ENCODE measurements at places on chromosomes 6 and 20.
A peak's percentile ranks its signal among the peaks of the same experiment; 100 is the strongest.

DNA sequence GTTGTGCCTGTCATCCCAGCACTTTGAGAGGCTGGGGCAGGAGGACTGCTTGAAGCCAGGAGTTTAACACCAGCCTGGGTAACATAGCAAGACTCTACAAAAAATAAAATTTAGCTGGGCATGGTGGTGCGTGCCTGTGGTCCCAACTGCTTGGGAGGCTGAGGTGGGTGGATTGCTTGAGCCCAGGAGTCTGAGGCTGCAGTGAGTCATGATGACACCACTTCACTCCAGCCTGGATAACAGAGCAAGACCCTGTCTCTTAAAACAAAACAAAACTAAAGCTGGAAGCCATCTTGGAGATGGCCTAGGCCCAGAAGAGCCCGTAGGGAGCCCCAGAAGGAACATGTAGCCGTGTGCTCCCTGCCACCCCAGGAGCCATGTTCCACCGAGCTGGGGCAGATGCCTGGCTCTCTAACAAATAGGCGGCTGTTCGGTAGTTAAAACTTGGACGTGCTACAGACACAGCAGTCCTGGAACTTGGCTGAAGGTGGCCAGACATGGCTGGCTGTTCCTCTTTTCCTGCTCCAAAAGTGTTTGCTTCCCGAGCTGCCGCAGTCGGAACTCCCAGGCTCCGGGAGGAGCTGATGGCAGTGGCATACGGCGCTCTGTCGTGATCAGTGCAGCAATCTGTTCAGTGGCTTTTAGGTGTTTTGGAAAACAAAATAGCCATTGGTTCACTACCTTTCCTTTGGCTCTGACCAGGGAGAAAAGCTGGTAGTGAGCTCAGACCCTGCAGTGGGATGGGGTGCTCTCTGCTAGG, 37.0 kb downstream of the DYNLT1 start:
- no peak for DNase-seq

DNA sequence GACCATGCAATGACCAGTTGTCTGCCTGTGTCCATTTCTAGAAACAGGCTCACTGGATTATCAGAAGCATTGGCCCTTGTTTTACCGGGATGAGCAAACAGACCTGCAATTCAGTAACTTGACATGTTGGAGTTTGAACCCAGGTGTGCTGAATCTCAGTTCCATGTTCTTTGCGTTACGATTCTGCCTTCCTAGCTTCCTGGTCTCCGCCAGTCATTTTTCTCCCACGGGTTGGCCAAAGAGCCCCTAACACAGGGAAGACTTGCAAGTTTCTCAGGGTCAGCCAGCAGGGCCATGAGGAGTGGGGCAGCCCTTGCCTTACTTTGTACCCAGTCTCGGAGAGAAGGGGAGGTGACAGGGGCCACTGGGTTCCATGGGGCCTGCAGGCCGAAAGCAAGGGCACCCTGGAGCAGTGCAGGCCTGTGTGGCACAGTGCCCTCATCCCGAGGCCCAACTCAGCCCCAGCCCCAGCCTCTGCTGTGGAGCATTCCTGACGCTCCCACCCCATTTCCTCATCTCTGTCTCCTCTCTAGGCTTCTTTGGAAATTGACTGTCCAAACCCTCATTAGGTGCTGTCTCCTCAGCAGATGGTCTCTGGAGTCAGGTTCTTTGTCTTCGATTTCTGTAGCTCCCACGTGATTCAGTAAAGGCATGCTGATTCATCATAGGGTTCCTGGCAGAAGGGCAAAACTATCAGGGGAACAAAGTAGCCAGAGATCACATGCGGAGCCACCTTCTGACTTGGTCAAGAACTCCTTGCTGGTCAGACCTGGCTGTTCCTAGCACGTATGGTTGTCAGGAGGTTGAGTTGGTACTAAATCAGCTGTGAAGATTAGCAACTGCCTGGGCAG, 23.6 kb downstream of the CDS2 start:
- DNase-seq = no peak

DNA sequence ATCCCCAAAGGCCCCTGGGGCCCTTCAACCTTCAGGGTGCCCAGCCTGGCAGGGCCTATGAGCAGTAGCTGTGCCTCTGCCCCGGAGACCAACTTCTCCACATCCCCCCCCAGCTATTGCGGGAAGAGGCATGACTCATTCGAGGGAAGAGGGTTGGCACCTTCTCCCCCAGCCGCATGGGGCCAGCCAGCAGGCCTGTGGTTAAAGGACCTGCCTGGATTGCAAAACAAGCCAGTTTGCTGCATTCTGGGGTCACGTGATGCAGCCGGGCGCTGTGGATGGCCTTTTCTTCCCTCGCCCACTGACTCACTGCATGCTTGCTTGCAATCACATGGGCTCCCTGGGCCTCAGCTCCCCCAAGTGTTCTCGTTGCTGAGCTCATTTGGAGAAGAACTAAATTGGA, 182.5 kb downstream of the MAFB start:
- peak; percentile 95 for DNase-seq

DNA sequence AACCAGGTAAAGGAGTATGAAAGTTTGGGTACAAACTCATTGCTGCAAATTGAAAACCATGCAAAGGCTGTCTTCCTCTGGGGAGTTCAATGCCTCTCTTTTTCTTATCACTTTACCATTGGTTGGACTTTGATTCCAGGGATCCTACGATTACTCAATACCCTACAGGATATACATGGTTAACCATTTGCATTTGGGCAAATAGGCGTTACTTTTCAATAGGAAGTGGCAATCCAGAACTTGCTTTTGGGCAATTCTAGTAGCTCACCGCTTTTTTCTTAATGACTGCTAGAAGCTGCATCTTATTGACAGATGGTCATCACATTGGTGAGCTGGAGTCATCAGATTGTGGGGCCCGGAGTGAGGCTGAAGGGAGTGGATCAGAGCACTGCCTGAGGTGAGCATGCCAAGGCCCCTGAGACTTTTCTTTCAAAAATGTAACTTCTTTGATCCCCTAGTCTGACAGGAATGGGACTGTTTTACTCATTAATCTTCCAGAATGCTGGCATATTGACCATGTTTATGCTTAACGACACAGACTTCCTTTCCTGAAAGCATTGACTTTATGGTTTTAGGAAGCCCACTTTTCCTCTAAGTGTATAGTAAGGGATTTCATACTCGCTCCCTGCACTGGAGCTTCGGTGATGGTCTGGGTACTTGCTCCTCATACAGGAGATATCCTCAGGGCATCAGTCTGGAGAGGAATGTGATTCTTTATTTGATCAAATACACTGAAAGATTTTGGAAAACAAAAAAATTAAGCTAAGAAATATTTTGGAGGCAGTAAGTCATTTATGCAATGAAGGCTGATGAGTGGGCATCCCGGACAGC, at the start of gene CCR6:
CCR6 (plus strand) TSS at position 270 of the 831 bp plus-strand sequence. CDS start 13,039 bp downstream, outside the sequence.
- no peak for DNase-seq

DNA sequence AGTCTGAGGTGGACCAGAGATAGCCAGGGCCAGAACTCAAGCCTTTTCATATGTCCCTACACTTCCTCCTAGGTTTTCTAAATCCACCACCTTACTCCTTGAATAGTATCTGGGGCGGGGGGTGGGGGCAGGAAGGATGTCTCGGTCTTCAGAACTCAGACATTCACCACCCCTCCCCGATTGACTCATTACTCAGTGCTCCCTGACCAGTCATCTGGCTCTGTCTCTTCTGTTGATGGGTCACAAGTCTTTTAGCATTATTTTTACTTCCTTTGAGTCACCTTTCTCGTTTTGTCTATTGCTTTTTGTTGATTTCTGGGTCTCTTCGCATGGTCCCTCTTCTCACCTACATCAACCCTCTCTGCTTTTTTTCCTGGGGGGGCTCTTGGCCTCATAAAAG, 23.3 kb downstream of the NOX3 start:
- no peak for DNase-seq

GRCh38 chr6:31920811-31921210, 6.7 kb upstream of the C2 start:
- no peak for DNase-seq

DNA sequence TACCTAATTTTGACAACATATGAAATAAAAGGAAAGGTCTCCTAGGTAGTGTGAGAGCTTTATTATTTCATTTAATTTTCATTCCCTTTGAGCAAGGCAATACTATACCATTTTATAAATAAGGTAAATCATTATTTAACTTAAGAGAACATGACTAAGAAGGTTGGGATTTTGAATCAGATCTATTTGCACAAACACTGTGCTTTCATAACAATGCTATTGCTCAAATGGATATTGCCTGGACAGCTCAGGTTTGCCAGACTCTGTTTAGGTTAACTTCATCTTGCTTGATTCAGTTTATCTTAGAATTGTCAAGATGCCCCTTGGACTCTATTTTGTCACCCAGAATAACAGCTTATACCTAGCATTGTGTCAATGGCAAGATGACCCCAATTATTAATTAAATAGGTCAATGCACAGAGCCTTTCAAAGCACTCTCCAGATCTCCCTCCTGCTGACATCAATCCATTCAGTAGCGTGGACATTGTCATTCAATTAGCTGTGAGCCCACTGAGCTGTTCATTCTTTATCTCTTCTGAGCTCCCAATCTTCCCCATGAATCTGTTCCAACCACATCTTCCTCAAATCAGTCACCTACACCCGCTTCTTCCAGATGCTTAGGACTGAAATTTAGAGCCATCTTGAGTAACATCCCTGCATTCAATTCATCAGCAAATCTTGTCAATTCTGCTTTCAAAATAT, 42.1 kb upstream of the TMEM30A start:
- DNase-seq = no peak

DNA sequence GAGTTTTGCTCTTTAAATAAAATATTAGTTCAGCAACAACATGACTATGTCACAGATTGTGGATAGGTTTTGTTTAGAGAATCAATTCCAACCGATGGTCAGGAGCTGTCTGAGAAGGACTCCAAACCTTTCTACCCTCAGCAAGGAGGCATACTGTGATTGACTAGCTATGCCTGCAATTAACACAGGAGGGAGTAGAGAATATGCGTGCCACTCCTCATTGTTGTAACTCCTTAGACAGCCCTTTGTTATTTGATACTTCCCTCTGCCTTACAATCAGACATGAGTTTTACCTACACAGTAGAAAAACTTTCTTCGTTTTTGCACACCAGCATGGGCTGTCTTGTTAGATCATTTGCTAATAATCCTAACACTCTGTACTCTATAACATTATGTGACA, 796.5 kb downstream of the PRIM2 start:
- DNase-seq = no peak

GRCh38 chr6:161301338-161301737, 27.5 kb upstream of the AGPAT4 start:
- peak; percentile 77 for DNase-seq

- no peak for DNase-seq
These were observed 24.9 kb downstream of the GTPBP2 start for GRCh38 chr6:43604174-43604573.

- no peak for DNase-seq
These were observed 303 bp downstream of the MBOAT1 start for GRCh38 chr6:20211941-20212391.

DNA sequence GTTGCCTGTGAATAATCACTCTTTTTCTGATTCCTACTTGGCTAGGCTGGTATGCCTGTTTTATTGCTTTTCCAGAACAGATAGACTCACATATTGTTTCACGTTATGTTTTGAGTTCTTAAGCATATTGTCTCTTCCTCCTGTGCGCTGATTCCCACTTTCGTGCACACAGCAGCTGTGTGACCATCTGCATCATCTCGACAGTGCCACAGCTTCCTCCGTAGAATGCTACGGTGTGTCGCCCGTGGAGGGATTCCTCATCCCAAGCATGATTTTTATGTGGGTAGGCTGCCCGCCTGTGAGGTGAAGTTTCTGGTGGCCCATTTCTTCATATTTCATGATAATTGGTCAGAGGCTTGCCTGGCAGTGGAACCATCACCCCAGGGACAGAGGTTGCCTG, 31.8 kb downstream of the PLCB4 start:
- no peak for DNase-seq

DNA sequence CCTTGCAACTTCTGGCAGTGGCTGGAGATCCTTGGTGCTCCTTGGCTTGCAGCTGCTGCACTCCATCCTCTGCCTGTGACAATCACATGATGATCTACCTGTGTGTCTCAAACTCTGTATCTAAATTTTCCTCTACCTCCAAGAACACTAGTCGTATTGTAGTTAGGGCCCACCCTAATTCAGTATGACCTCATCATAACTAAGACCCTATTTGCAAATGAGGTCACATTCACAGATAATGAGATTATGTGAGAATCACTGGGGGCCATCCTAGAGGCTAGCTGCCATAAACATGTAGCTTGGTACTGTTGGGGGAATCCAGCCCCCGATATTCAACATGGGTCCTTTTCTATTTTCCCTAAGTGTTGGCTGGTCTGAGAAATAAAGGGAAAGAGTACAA, 183.0 kb upstream of the SMLR1 start:
- DNase-seq = no peak

DNA sequence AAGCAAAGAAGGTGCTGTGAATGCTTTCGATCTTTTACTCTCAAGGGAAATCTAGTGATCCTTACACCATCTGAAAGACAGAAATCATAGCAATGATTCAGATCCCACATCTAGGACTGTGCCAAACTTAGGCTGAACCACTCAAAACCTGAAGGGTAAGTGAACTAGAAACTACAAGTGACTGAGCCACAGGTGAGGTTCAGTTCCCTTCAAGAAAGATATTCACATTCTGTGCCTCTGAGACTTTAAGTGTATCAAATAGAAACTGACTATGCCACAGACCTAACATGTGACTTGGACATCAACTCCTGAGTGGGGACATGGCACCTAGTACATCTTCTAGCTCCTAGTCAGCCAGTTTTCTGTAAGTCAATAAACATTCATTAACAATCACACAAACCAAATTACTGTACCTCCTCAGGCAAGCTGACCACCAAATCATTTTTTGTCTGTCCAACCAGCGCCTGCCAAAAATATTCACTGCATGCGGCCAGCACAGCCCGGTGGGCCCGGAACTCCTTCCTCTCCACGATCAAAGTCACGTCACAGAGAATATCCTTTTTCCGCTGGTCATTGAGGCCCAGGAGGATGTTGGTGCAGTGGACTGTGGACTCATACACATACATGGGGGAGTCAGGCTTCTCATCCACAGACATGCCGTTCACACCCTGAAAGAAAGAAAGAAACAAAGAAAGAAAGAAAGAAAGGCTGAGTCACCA, 114.1 kb downstream of the GJA10 start:
- no peak for DNase-seq

GRCh38 chr6:125668071-125668470, 81.4 kb upstream of the HEY2 start:
- DNase-seq = no peak

- no peak for DNase-seq
These were observed 133.7 kb upstream of the IFNGR1 start for GRCh38 chr6:137352859-137353258.

DNA sequence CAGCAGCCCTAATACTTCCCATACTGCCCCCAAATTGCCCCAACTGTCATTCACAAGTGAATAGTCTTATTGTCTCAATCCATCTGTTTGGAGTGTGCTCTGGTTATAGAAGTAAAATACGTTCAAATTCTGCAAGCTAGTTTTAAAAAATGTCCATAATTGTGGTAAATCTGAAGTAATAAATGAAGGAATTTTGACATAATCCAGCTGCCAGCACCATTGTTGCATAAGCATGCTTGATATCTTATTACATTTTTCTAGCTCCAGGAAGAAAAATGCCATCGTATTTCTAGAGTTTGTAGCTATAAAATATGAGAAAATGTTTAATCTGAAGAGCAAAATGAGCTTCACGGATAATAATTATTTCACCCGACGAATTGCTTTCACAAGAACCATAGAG, 664.7 kb downstream of the RFPL4B start:
- no peak for DNase-seq
